Esophagus muscularis mucosa (tissue), 4 donors: ENCODE measurements at places on chromosomes 6 and 20.

DNA sequence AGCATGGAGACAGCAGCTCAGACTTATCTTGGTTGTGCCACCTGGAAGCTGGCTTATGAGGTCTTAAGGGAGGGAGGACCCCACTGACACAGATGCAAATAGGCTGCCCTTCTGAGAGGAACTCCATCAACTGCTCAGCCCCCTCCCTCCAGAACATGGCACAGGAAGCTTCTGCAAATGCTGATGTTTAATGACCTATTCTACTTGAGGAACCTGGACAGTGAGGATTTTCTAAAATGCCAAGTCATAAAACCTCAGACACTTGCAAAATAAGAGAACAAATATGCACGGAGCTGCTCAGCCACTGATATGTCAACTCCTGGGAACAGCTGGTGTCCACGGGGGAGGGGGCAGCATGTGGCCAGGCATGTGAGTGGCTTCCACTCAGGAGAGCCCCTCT is 3.5 kb downstream of the CST9 start:
- DNase-seq, result peak; percentile 77

- no peak for DNase-seq
Observed at GRCh38 chr6:9646342-9647070, 768.4 kb downstream of the TFAP2A start.

DNA sequence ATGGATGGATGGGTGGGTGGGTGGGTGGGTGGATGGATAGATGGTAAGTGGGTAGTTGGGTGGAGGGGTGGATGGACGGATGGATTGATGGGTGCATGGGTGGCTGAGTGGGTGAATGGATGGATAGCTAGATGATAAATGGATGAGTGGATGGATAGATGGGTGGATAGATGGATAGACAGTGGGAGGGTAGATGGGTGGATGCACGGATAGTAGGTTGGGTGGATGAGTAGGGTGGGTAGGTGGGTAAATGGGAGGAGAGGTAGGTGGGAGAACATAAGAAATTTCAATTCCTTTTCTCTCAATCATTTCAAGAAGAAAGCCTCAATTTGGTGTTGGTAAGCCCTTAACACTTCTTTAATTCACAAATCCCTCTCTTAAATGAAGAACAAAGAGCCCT is 186.9 kb downstream of the PREX1 start:
- DNase-seq, result no peak

- no peak for DNase-seq
Observed at GRCh38 chr6:130467146-130468050, 101.6 kb downstream of the TMEM200A start.

DNA sequence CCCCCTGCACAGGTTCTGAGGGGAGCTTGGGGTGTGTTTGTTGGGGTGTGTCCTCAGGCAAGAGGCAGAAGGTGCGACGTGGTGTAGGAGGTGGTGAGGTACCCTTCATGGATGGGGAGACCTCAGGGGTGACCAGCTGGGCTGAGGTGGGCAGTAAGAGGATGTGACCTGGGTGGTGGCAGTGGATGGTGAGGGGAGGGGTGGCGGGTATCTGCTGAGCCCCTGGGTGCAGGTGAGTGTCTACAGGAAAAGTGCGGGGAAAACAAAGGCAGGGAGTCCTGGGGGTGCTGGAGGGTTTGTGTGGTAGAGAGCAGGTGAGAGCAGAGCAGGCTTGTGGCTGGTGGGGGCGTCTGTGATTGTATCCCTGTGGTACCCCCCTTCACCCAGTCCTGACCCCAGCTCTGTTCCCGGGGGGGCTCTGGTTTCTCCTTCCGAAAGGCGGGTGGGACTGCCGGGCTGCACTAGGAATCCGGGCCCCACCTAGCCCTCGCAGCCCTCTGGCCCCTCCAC is 631 bp downstream of the RAET1L start:
- DNase-seq, result no peak
